Activated CD4-positive, alpha-beta memory T cell treated with anti-CD3 and anti-CD28 coated beads, Interleukin-2, amount 10 ng/mL, durations not matched to agents 7 days and 5 days (primary cell): ENCODE measurements at places on chromosomes 2 and 18.
A peak's percentile ranks its signal among the peaks of the same experiment; 100 is the strongest.

DNA sequence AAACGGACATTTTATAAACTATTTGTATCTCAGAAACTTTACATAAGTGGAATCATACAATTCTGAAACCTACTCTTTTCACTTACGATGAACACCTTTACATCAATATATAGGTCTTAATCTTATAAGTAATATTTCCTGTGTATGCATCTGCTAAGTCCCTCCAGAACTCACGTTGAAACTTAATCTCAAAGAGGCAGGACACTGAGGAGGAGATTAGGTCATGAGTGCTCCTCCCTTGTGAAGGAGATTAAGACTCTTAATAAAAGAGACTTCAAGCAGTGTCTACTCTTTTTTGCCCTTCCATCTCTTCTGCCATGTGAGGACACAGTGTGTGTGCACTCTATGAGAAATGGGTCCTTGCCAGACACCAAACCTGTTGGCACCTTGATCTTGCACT is 94.7 kb upstream of the CDKL4 start:
- no peak for DNase-seq

DNA sequence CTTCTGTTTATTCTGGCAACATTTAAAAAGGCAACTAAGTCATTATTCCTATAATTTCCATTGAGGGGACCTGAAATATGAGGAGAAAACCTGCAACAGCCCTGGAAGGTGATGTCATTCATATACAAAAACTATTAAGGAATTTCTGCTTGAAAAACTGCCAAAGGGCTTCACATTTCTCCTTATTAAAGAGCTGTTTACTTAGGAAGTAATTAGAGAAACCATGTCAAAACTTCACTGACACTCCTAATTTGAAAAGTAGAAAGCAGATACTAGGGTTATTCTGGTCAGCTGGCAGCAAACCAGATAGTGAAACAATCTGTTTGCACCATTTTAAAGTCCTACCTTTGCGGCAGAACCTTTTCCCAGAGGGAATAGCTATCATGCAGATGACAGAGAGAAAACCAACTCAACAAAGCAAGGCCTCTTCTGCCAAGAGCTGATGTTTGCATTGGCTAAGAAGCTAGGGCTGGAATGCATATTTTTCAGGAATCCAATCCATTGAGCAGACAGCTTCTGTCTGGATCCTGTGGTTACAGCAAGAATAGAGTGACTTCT is 592.2 kb upstream of the SYT4 start:
- no peak for DNase-seq

DNA sequence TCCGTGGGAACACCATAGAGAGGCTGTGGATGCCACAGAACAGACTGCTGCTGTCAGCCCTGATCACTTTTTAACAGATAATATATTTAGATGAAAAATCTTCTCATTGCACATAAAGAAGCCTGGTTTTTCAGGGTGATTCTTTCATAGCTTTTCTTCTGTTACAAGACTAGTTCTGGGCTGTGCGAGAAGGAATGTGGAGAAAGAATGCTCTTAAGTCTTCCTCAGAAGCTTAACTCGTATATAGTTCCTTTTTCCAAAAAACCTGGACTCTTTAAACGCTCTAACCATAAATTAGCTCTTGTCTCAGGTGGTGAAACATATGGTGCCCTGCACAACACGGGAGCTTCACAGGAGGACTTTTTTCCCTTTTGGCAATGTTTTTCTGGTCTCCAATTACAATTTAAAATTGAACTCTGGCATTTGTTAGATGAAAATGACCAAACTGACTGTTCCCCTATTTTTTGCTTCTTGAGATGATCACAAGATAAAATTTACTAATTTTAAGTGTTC is 125.9 kb upstream of the SMAD7 start:
- DNase-seq = no peak

GRCh38 chr2:226077031-226077430 is 677.5 kb downstream of the NYAP2 start:
- no peak for DNase-seq

DNA sequence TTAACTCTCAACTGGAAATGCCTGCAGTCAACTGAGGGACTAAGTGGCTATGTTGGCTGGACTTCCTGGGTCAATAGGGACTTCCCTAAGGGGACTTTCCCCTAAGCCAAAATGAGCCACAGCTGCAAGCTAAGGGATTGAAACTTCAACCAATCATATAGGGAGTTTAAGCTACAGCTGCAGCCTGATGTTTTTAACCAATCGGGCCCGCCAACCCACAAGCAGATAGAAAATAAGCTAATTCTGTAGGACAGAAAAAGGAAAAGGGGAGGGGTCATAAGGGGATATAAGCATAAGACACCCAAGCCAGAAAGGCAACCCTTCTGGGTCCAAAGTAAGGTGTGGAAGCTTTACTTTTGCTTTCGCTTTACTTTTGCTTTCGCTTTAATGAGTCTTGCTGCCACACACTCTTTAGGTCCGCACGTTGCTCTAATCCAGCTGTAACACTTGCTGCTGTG is 927.5 kb downstream of the ERBB4 start:
- peak; percentile 16 for DNase-seq

DNA sequence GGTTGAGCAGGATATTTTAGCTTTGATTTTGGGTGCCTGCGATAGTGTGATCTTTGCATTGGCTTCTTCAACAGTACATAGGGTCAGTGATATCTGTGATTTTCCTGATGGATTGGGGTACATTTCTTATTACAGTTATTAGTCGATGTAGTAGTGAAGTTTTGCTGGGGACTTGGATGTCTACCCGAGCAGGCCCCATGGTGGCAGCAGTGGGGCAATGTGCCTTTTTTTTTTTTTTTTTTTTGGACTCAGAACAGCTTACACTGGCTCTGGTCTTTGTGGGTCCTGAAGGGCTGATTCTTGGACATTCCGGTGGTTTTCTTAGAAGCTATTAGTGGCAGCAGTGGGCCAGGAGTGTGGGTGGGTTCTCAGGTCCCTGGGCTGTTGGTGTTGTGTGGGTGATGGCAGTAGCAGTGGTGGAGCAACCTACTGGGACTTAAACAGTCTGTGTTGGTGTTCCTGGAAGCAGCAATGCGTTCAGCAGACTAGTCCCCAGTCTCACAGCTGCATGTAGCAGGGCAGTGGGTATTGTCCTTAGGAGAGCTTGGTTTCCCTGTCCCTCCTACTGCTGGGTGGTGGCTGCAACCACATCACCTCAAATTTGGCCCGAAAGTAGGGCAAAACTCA is 53.7 kb upstream of the SLC4A10 start:
- no peak for DNase-seq

DNA sequence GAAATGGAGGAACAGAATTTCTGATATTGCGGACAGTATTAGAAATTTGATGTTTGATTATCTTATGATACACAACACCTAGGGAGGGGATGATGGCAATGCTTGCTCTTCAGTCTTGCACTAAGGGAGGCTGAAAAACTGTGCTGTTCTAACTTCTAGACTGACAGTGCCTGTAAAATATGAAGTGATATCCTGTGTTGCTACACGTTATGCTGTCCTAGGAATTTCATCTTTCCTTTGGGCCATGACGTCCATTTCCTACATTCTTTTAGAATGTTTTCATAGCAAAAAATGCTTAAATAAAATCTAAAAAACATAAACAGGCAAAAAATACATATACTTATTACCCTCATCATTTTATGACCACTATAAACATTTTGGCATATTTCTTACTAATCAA is 55.3 kb downstream of the OSBPL1A start:
- DNase-seq = no peak

- peak; percentile 30 for DNase-seq
Measured at GRCh38 chr18:26103579-26103978, 13.2 kb upstream of the SS18 start.

DNA sequence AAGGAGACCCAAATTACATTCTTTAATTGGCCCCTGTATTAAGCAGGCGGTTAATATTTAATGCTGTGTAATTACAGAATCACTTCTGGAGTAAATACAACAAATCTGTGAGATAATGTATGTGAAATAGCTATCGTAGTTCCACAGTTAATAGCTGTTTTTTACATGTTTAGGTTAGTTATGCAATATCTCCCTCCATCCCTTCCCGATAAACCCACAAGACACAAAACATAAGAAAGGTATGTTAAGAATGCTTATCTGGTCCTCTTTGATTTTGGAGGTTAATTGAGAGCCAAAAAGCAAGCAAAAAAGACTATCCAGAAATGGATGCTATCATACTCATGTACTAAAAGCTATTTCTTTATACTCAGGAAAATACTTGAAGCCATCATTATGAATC is 49.1 kb downstream of the ZNF638 start:
- no peak for DNase-seq

DNA sequence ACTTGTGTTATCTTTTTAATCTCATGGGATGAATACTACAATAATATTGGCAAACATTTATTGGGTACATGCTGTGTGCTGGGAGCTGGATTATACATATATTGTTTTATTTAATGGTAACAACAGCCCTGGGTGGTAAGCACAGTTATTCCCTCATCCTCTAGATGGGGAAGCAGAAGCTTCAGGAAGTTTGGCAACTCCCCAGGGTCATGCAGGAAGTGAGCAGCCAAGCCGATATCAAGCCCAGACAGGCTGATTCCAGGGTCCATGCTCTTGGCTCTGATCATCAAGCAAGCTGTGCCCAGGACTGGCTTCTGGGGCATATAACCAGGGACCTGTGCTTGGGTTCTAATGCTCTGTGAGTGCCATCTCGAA is 155.8 kb downstream of the ZNF516 start:
- DNase-seq = no peak

DNA sequence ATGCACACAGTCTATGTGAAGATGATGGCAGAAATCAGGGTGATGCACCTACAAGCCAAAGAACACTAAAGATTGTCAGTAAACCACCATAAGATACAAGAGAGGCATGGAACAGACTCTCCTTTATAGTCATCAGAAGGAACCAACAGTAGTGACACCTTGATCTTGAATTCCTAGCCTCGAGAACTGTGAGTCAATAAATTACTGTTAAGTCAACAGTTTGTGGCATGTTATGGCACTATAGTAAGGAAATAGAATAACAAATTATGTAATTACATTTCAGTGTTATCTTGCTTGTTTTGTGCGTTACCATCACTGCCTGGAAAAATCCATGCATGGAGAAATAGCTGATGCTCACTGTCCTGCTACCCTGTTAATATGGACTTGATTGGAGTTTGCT is 110.2 kb upstream of the LRP1B start:
- no peak for DNase-seq

- DNase-seq = no peak
Measured at GRCh38 chr2:109287838-109288237, 158.8 kb downstream of the SH3RF3 start.

DNA sequence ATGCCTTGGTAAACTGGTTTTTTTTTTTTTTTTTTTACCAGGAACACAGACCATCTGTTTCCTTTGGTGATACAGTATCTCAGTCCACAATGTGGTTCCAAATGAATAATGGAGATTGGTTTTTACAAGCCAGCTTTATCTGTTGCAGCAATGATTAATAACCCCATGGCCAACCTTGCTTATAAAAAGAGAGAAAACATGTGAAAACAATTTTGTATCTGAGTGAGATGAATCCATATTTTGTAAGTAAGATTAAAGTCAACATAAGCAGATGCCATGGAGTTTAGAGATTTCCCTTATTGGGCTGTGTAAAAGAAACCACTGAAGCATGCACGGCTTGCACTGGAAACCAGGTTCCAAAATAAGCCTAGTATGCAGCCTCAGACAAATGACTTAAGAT is 108.6 kb upstream of the CNTNAP5 start:
- no peak for DNase-seq

GRCh38 chr2:8132351-8132831 is 549.5 kb upstream of the ID2 start:
- DNase-seq = no peak

- no peak for DNase-seq
Measured at GRCh38 chr2:98769114-98769476, 38.2 kb upstream of the MGAT4A start.

GRCh38 chr2:207473049-207473930 is 56.5 kb upstream of the CREB1 start:
- peak; percentile 63 for DNase-seq

GRCh38 chr18:55861266-55861665 is 273.3 kb upstream of the TCF4 start:
- DNase-seq = no peak

DNA sequence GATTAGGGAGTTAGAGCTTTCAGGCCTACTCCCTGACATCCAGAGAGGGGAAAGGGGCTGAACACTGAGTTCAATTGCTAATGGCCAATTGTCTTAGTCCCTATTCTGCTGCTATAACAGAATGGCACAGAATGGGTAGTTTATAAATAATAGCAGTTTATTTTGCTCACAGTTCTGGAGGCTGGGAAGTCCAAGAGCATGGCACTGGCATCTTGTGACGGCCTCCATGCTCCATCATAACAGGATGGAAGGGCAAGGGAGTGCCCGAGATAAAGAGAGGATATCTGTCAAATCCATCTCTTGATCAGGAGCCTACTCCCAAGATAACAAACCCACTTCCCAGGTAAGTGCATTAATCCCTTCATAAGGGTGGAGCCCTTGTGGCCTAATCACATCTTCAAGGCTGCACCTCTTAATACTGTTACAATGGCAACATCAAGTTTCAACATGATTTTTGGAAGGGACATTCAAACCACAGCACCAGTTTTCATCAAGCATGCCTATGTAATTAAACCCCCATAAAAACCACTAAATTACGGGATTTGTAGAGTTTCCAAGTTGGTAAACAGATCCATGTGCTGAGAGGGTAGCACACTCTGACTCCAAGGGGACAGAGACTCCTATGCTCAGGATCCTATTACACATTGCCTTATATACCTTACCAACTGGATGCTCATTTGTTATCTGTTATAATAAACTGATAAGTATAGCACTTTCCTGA is 44.6 kb downstream of the BAZ2B start:
- DNase-seq = no peak

- DNase-seq = no peak
Measured at GRCh38 chr2:32534831-32535230, 93.0 kb upstream of the TTC27 start.

GRCh38 chr2:108329771-108330170 is 41.1 kb downstream of the SULT1C2 start:
- no peak for DNase-seq

DNA sequence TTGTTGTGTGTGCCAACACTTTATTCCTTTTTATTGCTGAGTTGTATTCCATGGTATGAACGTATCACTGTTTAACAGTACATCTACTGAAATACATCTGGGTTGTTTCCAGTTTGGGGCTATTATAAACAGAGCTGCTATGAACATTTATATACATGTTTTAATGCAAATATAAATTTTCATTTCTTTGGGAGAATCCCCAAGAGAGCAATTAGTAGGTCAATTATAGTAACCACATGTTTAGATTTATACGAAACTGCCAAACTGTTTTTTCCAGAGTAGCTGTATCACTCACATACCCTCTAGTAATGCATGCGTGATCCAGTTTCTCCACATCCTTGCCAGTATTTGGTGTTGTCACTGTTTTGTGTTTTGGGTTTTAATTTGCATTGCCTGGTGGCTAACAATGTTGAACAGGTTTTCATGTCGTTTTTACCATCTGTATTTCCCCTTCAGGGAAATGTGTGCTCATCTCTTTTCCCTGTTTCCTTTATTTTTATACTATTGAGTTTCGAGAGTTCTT is 81.0 kb downstream of the TMEM131 start:
- DNase-seq = no peak

DNA sequence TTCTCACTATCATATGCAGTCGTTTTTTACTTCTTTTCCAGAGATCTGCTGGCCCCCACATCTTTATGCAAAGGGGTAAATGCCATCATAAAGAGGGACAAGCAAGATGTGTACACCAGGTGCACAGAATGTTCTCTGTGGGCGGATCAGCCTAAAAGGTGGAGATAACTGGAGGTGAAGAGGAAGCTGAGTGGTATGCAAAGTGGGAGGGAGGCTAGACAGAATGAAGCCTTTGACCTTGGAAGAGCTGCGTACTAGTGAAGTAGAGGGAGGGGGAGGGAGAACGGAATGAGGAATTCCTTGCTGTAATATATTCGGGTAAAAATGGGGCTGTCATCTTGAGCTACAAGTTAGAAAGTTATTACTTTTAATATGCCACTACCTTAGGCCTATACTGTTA is 287.5 kb upstream of the VRK2 start:
- DNase-seq = no peak
